ENCODE measurements at places on chromosomes 11 and 22.

DNA sequence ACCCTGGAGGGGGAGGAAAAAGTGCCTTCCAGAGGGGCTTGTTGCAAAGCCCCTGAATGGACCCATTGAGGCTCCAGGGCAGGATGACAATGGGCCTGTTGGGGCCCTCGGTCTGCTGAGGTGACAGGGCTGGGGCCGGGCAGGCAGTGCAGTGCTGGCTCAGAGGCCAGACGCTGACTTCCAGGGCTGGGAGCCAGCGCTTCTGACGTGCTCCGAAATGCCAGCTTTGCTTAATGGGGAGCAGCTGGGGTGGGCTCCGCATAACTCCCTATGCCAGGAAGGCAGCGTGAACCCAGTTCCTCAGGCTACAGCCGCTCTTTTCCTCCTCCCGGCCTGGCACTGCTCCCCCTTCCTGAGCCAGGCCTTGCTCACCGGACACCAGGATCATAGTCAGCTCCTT, 17.7 kb downstream of the NAV2 start:
- DNase-seq: no peak

DNA sequence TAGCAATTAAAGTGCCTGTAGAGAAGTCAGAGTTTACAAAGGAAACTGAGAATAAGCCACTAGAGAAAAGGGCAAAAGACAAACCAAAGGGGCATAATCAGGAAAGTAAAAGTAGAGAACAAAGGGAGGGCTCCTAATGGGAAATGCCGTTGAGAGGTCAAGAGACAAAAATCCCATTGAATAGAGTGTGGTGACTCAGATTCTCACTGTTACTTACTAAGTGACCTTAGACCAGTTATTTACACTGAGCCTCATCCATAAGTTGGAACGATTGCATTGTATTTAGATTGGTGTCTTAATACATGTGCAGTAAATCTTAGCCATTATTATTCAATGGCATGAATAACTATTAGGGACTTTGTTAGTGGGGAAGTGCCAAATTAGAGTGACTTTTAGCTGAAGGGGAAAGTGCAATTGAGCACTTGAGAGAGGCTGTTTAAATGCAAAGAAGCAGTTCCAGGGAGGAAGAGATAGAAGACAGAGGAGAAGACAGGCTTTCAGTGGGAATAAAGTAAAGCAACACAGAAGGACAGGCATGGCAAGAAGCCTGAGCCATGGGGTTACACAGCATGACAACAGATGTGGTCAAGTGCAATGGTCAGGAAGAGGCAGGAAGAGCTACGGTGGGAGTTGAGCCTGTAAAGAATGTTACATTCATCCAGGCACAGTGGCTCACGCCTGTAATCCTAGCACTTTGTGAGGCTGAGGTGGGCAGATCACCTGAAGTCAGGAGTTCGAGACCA, 82.6 kb downstream of the UBASH3B start:
- no peak for DNase-seq

GRCh38 chr22:39368461-39368911, 18.7 kb downstream of the SYNGR1 start:
- no peak for DNase-seq

DNA sequence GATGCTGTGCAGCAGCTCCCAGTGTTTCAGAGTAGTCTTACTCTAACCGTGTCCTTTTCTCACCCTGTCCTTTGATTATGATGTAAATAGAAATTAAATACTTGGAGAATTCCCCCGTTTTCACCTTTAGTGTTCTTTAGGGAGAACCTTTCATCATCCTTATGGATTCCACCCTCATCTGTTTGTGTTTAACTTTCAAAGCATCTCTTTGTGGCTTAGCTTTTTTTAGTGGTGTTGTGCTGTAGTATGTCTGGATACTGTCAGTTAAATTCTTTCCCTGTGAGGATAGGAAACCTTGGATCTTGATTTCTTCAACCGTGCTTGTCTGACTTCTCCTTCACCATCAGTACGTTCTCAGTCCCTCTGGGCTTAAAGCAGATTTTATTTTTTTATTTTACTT, 48.5 kb downstream of the PPP6R3 start:
- no peak for DNase-seq

- no peak for DNase-seq
These were observed 19.2 kb downstream of the PIM3 start for GRCh38 chr22:49979587-49980264.

DNA sequence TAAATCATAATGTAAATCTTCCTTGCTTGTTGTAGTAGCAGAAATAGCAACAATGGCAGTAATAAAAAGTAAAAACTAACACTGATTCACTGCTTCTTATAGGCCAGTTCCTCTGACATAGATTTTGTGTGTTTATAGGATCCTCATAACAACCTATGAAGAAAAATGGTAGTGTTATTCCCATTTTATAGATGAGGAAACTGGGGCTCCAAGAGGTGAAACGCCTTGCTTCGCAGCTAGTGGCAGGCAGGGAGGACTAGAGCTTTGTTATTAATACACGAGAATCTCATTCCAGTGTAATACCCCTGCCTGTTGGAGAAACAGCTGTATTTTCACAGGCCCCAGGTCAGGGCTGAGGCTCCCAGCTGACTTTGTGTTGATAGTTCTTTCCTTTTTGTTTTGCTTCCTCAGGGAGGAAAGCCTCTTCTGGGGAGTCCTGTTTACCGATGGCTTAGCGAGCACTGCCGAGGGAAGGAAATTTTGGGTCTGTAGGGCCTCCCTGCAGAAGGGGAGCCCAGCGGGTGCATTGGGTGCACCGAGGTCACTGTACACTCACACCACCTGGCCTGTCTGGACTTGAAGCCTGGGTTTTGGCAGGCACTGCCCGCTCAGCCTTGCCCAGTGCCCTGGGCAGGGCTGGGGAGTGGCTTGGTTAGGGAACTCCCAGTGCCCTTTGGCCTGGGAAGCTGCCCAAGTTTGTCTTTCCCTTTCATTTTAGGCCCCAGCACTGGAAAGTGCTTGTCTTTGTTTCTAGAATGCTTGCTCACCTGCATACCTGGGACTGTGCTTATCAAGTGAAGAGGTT, 13.5 kb downstream of the KIAA1671 start:
- DNase-seq: no peak

- no peak for DNase-seq
These were observed 149.4 kb upstream of the SNX19 start for GRCh38 chr11:131065435-131066413.

- DNase-seq: no peak
These were observed 787.1 kb upstream of the API5 start for GRCh38 chr11:42524534-42525227.

- DNase-seq: no peak
These were observed 21.4 kb downstream of the TSSC4 start for GRCh38 chr11:2421996-2422395.

DNA sequence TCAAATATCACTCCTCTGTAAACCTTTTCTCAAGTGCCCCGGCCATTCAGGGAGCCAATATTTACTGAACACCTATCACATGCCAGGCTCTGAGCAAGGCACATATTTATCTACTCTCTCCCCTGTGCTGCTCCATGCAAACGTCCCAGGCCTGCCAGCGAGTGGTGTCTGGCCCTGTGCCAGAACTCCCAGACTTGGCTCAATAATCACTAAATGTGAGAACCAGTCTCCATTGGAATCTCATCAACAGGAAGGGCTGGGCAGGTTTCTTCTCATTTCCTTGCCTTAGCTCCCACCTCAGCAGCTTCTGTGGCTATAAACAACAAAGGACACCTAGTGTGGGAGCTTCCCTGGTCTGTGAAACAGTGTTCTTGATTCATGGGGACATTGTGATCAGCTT, 21.7 kb downstream of the RASSF10 start:
- no peak for DNase-seq

- no peak for DNase-seq
These were observed 419.2 kb downstream of the TENM4 start for GRCh38 chr11:79021601-79022000.

GRCh38 chr11:129418039-129418438, 42.4 kb downstream of the BARX2 start:
- DNase-seq: no peak

DNA sequence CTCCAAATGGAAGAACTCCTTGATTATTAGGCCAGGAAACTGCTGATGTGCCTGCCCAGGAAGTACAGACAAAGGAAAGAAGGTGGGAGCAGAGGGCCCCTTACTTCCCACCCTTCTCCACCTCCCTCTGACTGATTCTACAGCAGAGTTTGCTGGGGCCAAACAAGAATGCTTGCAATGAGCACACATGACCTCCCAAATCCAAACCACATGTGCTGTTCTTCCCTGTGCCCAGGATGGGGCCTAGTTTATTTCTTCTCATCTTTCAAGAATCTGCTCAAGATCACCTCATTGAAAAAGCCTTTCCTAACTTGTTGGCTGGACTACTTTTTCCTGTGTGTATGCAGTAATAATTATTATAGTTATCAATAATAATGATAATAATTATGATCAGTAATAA, 286.1 kb downstream of the RAB38 start:
- DNase-seq: no peak

GRCh38 chr11:129698212-129698611, 117.4 kb upstream of the TMEM45B start:
- no peak for DNase-seq

DNA sequence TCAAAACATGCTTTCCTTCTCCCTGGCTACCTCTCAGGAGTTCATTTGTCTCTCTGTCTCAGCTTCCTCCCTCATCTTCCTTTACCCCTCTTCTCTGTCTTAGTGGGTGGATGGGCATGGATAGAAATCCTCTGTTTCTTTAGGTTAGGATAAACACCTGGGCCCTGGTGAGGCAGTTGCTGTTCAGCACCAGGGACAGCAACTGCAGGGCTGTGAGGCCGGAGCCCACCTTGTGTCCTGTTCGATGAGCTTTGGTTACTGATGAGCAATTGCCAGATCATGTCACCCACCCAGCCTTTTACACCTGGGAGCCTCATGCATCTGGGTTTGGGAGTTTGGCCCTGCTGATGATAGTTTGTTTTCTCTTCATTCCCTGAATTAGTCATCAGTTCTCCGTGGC, 6.1 kb upstream of the CRYBB3 start:
- no peak for DNase-seq

GRCh38 chr11:44825058-44825785, 98.5 kb downstream of the TSPAN18 start:
- no peak for DNase-seq
